ENCODE measurements at places on chromosomes 6 and 20.

DNA sequence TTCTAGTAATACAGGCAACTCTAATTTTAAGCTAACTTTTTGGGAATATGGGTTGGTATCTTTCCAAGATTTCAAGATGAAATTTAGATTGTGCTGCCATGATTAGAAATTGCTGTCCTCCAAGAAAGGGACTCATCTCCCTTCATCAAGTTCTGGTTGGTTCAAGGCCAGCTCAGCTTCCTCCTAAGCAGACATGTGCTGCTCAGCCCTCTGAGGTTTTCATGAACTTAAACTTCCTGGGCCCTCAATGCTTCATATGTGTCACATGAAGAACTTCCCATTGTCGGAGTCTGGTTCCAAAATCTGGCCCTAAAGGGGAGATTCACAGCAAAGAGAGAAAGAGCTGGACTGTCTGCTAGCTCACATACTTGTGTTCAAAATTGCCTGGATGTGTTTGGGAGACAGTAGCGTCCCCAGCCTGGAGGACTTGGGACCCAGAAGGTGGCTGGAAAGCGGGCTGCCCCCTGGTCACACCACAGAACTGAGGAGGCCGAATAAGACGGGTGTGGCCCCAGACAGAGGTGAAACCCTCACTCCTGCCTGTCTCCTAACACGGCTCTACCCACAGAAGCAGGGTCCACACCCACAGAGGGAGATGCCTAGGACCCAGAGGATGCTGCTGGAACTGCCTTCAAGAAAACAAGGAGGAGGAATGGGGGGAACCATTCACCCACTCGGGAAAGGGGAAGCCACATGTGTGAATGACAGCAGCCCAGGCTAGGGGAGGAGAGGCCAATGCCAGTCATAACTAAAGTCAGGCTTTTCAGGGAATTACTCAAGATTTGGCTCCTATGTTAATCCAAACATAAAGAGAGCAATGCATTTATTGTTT is 54.3 kb upstream of the GPR31 start:
- no peak for DNase-seq

DNA sequence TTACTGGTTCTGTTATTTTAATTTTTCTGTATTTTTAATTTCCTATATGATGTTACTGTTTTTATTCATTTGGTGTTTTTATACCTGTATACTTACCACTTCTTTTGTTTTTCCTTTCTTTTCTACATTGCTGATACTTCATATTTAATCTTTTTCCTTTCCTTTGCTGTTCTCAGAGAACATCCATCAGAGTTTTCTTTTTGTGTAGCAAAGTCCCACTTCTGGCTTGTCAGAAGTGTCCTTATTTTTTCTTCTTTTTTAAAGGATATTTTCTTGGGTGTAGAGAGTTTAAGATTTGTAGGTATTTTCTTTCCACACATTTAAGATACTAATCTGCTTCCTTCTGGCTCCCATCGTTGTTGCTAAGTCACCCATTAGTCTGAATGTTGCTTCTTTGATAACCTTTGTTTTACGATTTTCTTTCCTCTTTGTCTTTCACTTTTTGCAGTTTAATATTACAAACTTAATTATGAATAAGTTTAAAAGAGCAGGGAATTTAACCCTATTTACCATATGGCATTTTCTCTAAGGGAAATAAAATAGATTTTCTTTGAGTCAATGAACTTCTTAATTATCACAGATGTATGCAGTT is 18.5 kb downstream of the CD2AP start:
- no peak for DNase-seq

DNA sequence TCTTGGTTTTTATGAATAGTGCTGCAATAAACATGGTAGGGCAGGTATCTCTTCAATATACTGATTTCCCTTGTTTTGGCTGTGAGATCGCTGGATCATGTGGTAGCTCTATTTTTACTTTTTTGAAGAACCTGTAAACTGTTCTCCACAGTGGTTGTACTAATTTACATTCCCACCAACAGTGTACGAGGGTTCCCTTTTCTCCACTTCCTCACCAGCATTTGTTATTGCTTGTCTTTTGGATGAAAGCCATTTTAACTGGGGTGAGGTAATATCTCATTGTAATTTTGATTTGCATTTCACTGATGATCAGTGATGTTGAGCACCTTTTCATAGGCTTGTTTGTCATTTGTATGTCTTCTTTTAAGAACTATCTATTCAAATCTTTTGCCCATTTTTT is 8.0 kb upstream of the ARG1 start:
- DNase-seq, result no peak

GRCh38 chr6:132750455-132751248 is 7.1 kb downstream of the VNN2 start:
- no peak for DNase-seq

GRCh38 chr20:10987651-10988383 is 314.0 kb upstream of the JAG1 start:
- no peak for DNase-seq

DNA sequence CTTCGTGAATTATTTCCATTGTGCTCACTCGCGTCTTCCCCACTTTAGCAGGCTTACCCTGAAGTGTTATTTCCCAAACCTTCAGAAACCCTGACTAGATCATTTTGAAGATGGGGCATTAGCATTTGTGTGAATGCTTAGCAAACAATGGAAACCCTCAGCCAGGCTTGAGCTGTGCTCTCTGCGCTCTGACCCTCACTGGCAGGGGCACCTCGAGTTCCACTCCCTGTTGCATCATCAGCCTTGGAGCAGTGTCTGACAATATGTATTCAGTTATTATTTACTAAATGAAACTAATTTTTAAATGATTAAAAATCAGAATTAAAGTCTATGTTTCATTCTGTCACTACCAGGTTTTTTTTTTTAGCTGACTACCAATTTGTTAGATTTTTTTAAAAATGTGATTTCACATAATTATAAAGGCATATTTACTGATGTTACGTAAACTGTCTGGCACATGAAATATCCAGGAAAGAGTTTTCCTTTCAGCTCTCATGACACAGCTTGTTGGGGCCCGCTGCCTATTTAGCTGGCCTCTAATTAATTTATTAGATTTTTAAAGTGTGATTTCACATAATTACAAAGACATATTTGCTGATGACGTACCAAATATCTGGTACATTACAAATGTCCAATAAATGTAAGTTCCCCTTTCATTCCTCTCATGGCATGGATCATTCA is 155.2 kb downstream of the PACRG start:
- no peak for DNase-seq

GRCh38 chr20:58436868-58437645 is 48.0 kb downstream of the VAPB start:
- DNase-seq, result no peak

- DNase-seq, result no peak
Measured at GRCh38 chr6:57072108-57072507, 17.9 kb upstream of the ZNF451 start.

- no peak for DNase-seq
Measured at GRCh38 chr6:47265971-47266370, 43.7 kb downstream of the TNFRSF21 start.

DNA sequence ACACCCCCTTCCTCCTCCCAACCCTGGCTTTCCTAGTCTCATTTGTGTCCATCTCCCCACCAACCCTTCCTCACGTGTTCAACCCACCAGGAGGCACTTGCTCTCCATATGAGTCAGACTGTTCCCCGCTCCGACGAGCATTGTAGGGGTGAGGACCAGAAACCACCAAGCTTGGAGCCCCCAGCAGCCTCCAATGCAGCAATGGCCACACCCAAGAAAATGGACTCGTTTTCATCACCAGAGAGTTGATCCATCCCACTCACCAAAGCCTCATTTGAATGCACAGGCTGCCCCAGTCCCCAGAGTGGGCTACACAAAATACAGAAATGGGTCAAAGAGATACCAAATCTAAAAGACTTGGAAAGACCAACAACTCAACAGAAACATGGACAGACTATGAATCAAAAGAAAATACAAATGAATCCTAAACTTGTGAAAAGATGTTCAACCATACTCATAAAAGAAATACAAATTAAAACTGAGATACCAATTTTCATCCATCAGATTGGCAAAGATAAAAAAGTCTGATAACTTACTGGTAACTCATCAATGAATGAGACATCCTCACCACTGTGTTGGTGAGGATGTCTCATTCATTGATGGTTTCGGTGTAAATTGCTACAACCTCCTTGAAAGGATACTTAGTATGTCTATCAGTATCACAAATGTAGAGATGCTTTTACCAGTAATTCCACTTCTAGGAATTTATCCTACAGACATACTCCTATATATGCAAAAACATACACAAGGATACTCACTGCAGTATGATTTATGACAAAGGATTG is 68.1 kb downstream of the TRERF1 start:
- DNase-seq, result no peak

All from activated CD4-positive, alpha-beta T cell treated with anti-CD3 and anti-CD28 coated beads for 4 hours (primary cell).